ENCODE measurements at places on chromosomes 5 and 9.

- DNase-seq: no peak
These were observed 12.7 kb downstream of the NIPBL start for GRCh38 chr5:36889264-36889663.

- DNase-seq: no peak
These were observed 615 bp downstream of the RACK1 start for GRCh38 chr5:181243018-181243563.

- no peak for DNase-seq
These were observed 68.7 kb upstream of the RNU6ATAC start for GRCh38 chr9:134233022-134233421.

DNA sequence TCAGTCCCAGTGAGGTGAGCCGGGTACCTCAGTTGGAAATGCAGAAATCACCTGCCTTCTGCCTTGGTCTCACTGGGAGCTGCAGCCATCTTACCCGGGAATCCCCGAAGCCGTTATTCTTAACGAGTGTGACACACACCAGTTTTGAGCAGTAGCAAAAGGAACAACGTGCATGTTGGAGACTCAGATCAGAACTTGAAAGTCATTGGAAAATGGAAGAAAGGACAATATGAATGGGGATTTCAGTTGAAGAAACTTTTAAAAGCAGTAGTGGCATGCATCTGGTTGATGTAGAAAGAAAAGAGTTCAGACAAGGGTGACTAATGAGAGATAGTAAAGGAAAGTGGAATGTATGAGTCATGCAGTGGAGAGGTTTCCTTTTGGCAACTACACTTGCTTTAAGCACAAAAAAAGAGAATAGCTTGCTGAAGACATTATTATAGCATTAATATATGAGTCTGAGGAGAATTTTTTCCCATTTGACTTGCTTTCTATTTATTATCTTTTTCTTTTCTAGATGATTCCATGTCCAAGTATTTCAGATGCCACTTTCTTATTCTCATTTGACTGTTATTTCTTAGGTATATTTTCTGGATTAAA, 44.4 kb upstream of the ANKDD1B start:
- no peak for DNase-seq

GRCh38 chr9:7370988-7371387, 428.6 kb downstream of the DMAC1 start:
- no peak for DNase-seq

DNA sequence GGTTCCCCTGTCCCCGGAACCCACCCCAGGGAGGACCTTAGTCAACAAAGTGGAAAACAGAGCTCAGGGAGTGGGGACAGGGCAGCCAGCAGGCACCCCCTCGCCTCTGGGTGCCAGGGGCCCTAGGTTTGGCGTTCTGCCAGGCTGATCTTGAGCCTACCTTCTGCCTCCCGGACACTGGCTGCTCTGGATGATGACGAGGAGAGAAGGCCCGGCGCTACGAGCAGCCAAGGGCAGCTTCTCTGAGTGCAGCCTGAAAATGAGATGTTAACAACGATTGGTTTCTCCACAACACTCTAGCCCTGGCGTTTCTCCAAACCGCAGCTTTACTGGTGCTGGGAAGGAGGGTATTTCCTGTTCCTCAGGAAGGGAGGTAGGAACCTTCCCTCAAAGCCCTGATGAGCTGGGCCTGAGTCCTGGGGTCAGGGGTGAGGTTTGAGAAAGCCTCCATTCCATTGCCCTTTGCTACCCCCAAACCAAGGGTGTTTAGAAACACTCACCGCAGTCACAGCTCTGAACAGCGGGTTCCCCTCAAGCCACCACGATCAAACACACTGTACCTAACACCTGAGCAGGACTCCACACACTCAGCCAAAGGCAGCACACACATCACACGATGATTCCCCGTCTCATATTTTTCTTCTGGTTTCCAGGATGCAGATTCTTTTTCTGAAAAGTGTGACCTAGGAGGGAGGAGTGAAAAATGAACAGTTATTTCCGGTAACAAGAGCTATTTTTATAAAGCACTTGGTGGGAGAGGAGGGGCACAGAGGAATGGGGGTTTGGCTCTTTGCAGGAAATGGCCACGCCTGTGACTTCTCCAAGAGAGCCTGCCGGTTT, at the start of gene STING1:
Gene STING1 (minus strand): TSS at position 709 of the 840 bp plus-strand sequence. CDS start 1,054 bp downstream, outside the sequence.
- DNase-seq: peak; percentile 16

GRCh38 chr5:126914801-126915436, 115.4 kb downstream of the MARCHF3 start:
- no peak for DNase-seq

GRCh38 chr5:52817818-52818217, 30.1 kb downstream of the ITGA1 start:
- no peak for DNase-seq

DNA sequence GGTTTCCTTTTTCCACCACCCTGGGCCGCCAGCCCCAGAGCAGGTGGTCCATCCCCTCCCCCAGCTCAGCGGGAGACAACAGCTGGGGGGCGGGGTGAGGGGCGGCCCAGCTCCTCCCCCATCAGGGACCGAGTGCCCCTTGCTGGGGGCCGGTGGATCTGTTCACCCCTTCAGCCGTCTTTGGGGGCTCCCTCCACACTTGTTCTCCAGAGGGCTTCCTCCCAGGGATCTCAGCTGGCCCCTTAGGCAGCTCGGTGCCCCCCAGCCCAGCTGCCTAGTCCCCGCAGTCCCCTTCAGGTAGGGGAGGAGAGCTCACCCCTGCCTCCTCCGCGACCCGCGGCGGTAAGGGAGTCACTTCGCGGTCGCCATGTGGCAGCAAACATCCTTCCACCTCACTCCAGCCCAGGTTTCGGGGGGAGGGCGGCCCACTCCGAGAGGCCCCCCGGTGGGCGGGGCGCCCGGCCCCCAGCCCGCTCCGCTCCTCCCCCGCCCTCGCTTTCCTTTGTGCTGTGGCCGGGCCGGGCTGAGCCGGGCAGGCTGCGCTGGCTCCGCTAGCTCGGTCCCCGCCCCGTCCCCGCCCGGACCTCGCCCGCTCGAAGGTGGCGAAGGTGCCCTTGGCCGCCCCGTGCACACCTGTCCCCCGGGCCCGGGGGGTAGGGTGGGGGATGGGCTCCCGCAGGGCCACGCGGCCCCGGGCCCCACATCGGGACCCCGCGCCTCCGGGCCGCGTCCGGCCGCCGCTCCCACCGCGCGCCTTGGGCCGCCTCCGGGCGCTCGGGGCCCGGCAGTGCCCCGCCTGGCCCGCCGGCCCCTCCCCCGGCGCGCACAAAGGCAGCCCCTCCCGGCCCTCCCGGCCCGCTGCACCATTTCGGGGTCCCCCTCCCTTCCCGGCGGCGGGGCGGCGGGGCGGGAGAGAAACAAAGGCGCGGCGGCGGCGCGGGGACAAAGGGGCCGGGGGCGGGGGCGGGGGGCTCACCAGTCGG, 683 bp downstream of the DBN1 start:
- DNase-seq: no peak

DNA sequence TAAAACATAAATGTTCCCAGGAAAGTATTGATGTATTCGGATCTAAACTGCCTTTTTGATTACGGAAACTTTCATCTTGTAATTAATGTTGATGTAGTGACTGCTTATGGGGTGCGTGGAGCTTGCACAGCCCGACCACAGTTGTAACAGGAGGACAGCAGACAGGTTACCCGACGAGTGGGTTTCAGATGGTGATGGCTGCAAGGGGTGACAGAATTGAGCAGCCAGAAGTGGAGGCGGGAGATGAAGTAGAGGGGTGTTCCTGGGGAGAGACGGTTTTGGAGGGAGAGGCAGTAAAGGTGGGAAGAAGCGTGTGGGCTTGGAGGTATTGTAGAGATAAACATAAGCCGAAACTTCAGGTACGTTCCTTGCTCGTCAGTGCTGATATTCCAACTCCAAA, 5.8 kb downstream of the CEP72 start:
- DNase-seq: no peak

DNA sequence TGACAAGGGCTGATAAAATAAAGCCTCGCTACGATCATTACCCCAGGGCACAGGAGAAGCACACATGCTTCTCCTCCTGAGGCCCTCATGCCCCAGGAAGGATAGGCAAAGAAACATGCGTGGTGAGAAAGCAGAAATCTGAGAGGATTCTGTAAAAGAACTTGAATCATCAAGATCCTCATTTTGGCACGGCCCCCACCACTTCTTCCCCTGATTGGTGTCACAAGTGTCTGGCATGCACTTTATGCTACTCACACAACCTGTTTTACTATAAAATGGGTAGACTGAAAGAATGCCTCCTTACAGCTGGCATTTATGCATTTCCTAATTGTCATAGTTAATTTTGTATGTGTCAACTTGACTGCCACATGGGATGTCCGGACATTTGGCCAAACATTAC, 32.1 kb downstream of the PCA3 start:
- DNase-seq: no peak

DNA sequence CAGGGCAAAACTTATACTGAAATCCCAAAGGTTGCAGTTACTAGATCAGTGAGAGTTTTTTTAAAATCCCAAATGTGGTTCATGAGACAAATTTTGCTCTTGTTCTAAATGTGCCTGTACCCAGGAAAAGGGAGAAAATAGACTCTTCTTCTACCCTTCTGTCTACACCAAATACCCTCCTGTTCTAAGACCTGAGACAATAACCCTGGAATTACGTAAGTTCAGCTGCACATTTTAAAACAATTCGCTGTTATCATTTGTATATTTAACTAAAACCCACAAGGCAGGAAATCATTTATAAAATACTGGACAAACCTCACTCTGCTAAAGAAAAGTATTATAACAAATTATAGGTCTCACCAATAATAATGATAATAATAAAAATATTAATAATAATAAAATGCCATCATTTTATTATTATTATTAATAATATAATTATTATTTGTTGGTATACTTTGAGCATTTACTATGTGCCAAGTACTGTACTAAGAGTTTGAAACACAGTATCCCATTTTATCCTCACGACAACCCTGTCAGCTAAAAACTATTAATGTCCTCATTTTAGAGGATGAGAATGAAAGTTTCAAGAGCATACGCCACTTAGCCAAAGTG, 49.8 kb upstream of the AFAP1L1 start:
- DNase-seq: no peak

- DNase-seq: no peak
These were observed 24.2 kb downstream of the STC2 start for GRCh38 chr5:173303878-173304590.

DNA sequence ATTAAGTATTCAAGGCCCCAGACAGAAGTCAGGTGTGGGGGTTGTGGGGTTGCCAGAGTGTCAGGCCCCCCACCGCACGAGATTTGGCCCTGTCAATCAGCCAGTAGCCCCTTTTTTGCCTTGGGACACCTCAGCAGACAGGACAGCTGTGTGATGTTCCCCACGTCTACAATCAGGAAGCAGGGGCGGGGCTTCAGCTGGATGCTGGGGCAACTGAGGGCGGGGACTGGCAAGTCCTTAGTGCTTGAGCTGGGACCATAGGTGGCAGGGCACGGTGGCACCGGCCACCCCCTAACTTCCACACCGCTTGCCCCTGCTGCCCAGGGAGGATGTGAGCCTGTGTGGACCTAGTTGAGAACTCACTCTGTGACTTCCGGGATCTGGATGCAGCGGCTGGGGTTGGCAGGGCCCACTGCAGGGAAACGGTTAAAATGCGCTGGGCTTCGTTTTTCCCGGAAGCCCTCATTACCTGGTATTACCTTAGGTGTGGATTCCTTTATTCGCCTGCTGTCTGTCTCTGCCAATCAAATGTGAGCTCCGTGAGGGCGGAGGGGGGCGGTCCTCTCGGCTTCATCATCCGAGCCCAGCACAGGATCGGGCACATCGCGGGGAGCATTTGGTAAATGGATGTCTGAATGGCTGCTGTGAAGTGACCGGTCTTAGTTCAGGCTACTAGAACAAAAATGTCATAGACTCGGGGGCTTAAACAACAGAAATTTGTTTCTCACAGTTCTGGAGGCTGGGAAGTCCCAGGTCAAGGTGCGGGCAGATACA, 7.5 kb upstream of the GTF3C5 start:
- no peak for DNase-seq

GRCh38 chr9:70013598-70014196, 30.0 kb upstream of the MAMDC2 start:
- DNase-seq: no peak

DNA sequence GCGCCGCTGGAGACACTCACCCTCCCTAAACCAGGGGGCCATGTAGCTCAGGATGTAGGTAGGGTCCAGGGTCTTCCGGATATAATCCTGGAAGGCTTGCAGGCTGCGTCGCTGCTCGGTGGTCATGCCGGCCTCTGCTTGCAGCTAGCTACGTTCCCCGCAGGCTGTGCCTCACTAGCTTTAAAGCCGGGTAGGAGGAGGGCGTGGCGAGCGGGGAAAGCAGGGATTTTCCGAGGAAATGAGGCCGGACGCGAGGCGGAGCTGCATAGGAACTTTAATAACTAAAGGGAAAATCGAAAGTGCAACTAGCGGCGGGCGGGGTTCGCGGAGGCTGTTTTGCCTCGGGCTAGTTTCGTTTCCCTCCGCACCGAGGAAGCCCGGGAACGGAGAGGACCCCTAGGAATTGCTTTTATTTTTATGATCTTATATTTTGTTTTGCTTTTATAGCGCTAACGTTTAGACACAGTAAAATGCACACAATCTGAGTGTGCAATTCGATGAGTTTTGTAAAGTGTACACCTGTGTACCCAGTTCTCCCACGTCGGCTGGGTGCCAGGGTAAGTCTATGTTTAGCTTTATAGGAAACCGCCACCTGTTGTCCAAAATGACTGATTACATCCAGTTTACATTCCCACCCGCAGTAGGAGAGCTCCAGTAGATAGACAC, at the start of gene RIGI:
Gene RIGI (minus strand): TSS at position 156 of the 666 bp plus-strand sequence. CDS start 30 bp downstream, at position 126.
- DNase-seq: peak; percentile 55

GRCh38 chr5:8984386-8984785, 561.5 kb downstream of the SEMA5A start:
- no peak for DNase-seq

DNA sequence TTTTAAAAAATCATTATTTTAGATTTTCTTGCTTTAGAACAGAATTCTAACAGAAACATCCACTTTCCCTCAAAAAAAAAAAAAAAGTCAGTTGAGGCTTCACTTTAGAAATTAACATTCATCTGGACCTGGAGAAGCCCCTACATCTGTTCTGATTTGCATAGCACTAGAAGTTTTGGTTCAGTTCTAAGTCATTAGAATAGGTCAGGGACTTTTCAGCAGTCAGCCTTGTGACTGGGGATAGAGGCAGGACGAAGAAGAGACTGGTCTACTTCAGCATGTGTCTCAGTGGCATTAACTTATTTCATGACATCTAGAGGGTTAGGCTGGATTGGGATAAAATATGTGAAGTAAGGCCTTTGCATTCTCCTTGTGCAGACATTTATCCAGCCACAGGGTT, 215.8 kb upstream of the DAB2 start:
- no peak for DNase-seq

All from caudate nucleus (tissue), 63 donors.